Stimulated activated CD8-positive, alpha-beta memory T cell treated with anti-CD3 and anti-CD28 coated beads, Interleukin-7, amount 100 ng/mL, for 1 hour (primary cell): ENCODE measurements at places on chromosomes 2 and 18.

- no peak for DNase-seq
These were observed 125.3 kb downstream of the ANTXR1 start for GRCh38 chr2:69138247-69138772.

DNA sequence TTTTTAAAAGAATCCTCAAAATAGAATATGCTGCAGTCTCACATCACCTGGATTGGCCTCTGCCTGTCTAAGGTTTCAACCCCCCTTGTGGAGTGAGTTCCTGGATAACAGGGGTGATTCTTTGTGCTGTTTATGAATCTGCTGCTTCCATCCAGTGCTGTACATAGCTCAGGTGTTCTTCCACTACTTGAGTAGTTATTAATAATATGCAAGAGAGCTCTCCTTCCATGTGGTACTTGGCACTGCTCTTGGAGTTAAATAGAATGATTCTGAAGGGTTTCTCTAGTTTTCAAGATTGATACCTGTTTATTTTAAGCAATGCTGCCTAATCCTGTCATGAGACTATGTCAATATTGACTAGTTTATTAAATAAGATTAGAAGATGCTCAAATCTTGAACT, 273.6 kb downstream of the RDH14 start:
- no peak for DNase-seq

- DNase-seq: no peak
These were observed 12.1 kb downstream of the CCDC141 start for GRCh38 chr2:179037807-179038206.

DNA sequence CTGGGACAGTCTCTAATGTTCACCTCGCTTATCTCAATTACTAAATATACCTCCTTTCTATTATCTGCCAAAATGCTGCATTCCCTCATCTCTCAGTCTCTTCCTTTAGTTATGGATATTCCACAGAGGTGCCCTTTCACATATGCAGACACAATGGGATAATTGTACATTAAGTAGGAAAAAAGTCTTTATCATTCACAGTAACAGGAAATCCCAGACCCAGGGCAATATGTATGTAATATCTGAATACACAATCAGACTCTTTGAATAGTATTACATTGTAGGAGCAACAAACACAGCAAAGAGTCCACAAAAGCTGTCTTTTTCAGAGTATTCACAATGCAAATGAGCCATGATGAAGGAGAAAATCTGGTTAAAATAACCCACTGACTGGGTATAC, 1399.0 kb upstream of the ZEB2 start:
- no peak for DNase-seq

- no peak for DNase-seq
These were observed 385.8 kb downstream of the GALR1 start for GRCh38 chr18:77635451-77635850.

DNA sequence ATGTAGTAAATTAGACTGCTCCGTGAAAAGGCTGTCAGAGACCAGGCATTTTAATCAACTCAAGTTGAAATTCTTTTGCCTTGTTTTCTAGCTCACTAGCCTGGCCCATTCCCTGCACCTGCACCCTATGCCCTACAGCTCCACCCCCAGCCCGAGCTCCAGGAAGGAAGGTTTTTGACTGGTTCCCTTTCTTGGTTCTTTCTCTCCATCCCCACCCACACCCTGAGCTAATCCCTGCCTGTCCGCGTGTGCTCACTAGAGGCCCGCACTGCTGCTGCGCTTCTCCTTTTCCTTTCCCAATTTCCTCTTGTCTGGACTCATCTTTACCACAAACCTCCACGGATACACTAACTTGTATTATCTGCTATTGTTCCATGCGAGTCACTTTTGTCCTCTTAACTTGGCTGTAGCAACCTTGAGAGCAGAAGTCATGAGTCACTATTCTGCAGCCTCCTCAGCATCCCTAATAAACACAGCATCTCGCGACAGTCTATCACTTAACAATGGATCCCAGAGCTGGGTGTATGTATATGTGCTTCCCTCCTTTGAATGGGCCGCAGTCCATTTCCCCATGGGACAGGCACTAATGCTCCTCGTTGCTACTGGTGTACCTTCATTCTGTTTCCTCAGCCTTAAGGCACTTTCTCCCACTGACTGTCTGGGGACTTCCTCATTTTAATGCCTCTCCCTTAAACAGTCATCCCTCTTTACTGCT, 36.5 kb downstream of the COLEC12 start:
- no peak for DNase-seq

DNA sequence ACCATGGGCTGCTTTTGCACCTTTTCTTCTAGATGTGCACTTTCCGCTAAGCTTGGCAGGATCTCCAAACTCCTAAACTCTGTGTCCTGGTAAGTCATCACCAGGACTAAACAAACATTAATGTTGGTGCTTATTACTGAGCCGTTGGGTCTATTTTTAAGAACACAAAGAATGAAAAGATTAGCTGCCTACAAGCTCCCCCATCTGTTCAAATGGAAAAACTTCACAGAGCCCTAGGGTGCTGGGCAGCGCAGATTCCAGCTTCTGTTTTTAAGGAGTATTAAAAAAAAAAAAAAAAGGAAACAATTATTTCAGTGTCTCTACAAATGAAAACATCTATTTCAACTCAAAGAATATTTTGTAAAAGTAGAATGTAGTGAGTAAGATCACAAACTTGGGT, 97.8 kb upstream of the AQP4 start:
- DNase-seq: no peak

- no peak for DNase-seq
These were observed 232.0 kb downstream of the SH3BP4 start for GRCh38 chr2:235183786-235184185.
